Dermis microvascular lymphatic vessel endothelial cell (primary cell): ENCODE measurements at places on chromosomes 2 and 18. TPM values are rescaled to one million over a fixed set of nuclear protein-coding genes. Genes with fewer than 3 reads are reported as not detected.

The PFN4 gene
- total RNA-seq = 0.26 and 0.51 TPM in 2 replicates

The ACMSD gene
- not detected in 2 replicates for total RNA-seq

The TSPYL6 gene
- total RNA-seq = not detected in 2 replicates

The NCKAP1 gene
- total RNA-seq = 97.3 and 165 TPM in 2 replicates

The KIAA2012 gene
- total RNA-seq = not detected in 2 replicates

The GPR45 gene
- not detected in 2 replicates for total RNA-seq

The CDH19 gene
- total RNA-seq = under 0.01 TPM in 2 replicates

The LGALSL gene
- 2.3 and 3.8 TPM in 2 replicates for total RNA-seq

The GREB1L gene
- total RNA-seq = 2.8 and 11.3 TPM in 2 replicates

The SGPP2 gene
- total RNA-seq = not detected in 2 replicates

The GLI2 gene
- under 0.01 TPM in 2 replicates for total RNA-seq
